CD4-positive, alpha-beta T cell treated with Interleukin-6 at 100 ng/mL for 8 hours (primary cell): ENCODE measurements at places on chromosomes 5 and 9.
A peak's percentile ranks its signal among the peaks of the same experiment; 100 is the strongest.

- no peak for DNase-seq
These were observed 30.9 kb downstream of the GRAMD2B start for GRCh38 chr5:126454081-126454480.

DNA sequence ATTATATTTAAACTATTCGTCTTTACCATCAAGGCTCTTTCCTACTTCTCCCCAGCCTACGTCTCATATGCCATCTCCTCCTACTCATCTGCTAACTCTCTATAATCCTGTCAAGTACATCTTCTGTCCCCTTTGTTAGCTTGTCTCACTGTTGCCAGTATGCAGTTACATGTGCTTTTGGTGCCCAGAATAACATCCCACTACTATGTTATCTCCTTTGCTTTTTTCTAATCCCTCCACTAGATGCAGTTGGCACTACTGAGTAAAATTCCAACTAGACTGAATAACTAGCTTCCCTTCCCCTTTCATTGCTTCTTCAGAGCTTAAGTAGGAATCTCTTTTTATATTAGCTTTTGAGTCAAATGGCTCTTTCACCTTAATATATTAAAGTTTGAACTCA is 3.0 kb upstream of the ARRDC3 start:
- DNase-seq: no peak

- no peak for DNase-seq
These were observed 65.7 kb downstream of the PCSK5 start for GRCh38 chr9:75956161-75956560.

GRCh38 chr5:136166909-136167308 is 26.1 kb downstream of the SMIM32 start:
- DNase-seq: no peak

DNA sequence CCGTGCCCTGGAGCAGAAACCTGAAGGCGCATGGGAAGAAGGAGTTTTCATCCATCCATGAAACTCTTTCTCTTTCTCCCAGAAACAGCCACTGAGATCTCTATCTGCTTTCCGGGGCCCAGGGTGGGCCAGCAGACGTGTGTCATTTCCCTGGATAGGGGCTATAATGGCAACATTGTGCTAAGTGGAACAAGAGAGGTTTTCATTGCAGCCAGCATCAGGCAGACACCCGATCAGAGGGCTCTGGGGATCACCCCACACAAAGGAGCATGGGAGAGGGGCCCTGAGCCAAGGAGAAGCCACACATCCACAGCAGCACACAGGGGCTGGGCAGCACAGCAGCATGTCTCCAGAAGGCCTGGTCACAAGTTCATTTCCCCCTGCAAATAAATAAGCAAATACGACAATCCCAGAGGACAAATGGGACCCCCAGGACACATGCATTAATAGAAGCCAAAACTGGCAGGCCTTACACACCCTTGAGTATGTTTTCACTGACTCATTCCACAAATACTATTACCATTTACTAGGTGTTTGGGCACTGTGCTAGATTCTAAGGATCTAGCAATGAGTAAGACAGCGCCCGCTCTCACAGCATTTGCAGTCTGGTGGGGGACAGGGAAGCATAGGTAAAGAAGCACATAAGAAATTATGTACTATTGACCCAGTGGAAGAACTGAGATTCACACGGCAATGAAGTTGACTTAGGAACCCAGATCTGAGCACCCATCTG is 4.3 kb upstream of the AFAP1L1 start:
- no peak for DNase-seq

- DNase-seq: no peak
These were observed 12.4 kb downstream of the FAM200C start for GRCh38 chr5:160387445-160387844.

DNA sequence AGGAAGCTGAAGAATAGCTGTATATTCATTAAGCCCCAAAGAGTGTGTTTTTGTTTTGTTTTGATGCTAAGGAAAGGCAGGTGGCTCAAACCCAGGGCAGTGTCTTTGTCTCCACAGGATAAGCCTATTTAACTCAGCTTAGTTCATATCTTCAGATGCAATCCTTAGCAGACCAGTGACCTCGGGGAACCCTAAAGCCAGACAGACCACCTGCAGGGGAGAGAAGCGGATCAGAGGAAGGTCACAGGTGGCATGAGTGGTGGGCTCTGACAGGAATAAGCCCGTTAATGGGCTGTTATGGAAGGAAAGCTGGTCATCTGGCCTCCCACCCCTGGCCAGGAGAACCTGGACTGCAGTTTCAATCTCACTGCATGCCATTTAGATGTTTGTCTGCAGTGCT is 30.8 kb downstream of the TAS2R1 start:
- DNase-seq: no peak

DNA sequence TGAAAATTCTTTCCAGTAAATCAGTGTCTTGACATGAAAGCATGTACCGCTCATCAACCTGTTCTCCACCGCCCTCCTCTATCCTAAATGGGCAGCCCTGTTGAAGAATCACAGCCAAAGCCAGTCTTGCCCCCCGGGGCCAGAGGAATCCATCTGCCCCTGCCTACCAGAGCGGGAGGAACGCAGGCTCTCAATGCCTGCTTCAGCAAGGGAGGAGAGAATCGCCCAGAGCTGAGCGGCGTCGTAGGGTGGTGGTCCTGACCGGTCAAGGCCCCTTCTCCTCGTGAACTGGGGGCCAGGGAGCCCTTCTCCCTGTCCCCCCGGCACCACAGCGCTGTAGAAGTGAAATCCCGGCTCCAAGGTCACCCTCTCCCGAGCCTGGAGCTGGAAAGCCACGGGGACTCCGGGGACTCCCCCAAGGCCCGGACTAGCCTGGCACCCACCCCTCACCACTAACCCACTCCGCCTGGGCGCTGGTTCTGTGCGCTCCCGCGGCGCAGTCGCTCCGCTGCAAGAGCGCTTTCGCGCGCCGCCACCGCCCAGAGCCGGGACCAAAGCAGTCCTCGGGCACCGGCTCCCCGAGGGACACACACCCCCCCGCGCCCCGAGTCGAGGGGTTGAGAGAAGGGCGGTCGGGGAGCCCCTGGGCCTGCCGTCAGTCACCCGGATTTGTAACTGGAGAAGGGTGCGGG is 718 bp upstream of the TMEM215 start:
- DNase-seq: no peak

GRCh38 chr5:135160036-135160675 is 126.1 kb upstream of the PITX1 start:
- no peak for DNase-seq

- DNase-seq: no peak
These were observed 496 bp downstream of the MAPK9 start for GRCh38 chr5:180291234-180291940.

GRCh38 chr5:102767862-102768261 is 12.8 kb downstream of the PAM start:
- no peak for DNase-seq

DNA sequence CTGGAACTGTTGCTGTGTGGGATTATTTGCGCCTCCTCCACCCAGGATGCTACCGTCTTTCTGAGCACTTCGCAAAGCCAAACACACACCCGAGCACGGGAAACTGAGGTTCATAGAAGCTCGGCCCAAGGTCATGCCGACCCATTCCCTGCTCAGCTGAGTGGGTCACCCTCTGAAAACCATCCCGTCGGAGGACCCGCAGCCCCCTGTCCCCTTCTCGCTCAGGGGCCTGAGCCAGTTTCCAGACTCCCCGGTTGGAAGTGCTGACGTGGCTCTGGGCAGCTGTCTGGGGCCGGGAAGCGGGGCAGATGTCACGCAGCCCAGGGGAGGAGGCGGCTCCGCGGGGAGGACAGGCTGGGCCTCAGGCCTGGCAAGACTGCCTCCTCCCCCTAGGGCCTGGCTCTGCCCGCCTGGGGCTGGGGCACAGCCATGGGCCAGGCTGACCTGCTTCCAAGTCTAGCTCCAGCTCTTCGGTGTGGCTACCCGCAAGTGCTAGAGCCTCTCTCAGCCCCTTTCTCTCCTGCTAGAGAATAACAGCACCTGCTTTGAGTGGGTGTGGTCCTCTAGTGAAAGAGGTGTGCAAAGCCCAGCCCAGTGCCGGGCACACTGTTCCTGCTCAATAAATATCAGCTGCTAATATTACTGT is 9.9 kb upstream of the CXXC5 start:
- DNase-seq: no peak

DNA sequence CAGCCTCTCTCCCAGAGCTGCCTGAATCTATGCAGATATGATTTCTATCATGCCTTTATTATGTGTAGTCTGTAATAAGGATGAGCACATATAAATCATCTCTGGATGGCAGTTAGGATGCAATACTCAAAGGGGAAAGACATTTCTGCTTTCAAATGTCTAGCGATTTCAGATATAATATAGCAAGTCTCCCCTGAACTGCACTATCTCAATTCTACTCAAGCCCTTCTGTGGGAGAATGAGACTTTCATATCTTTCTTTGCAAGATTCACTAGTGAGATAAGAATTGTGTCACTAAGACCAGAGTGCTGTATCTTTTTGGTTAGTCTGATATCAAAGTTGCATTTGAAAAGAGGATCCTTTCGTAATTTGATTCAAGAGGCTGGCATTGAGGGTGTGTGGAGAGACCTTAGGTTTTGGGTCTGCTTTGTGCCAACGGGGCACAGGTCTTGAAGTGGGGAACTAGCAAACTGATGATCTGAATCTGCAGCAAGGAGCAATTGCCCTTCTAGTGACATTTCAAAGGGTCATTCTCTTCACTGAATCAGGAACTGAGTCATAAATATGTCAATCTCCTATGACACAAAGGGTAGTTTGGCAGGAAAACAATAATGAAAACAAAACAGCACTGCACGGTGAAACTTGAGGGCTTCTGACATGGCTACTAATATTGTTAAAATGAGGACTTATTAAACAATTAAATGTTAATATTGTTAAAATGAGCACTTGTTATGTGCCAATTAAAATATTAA is 305.5 kb upstream of the CLINT1 start:
- no peak for DNase-seq

DNA sequence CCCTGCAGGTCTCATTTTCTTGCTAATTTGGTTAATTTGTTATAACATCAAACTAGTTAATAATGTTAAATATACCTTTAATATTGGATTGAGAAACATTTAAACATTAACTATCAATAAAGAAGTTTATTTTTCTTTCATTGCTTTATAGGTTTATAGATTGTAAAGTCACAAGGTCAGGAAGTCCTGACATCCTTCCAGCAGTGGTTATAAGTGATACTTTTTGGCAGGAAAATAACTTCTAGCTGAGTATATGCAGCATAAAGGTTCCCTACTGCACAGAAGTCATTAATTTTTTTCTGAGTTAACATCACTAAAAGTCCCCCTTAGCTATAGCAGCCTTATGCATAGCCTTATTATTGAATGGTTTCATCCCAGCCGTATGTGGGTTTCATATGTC is 85.5 kb downstream of the LNPEP start:
- DNase-seq: no peak

GRCh38 chr5:96942911-96943310 is 7.0 kb downstream of the LNPEP start:
- no peak for DNase-seq

- DNase-seq: no peak
These were observed 189.8 kb upstream of the MAP3K1 start for GRCh38 chr5:56625541-56625940.

GRCh38 chr5:143174714-143175398 is 228.6 kb downstream of the NR3C1 start:
- DNase-seq: no peak

- DNase-seq: no peak
These were observed 698.8 kb downstream of the CDH9 start for GRCh38 chr5:26339576-26339975.

GRCh38 chr5:52743012-52743411 is 44.7 kb upstream of the ITGA1 start:
- peak; percentile 36 for DNase-seq

- no peak for DNase-seq
These were observed 9.2 kb upstream of the OTULINL start for GRCh38 chr5:14572385-14572784.

DNA sequence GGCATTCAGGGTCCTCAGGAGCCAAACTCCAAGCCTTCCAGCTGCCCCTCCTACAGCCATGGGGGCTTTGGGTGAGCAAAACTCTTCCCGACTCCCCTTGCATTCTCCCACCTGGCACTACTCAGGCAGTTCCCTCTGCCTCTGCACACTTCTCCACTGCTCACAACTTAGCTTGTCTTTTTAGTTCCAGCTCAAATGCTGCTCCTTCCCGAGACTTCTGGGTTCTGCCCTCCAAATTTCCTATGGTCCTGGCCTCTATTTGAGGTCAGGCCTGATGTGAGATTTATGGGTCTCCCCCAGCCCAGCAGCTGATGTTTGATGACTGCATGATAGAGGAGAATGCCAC is 5.7 kb upstream of the SLC25A48 start:
- no peak for DNase-seq

DNA sequence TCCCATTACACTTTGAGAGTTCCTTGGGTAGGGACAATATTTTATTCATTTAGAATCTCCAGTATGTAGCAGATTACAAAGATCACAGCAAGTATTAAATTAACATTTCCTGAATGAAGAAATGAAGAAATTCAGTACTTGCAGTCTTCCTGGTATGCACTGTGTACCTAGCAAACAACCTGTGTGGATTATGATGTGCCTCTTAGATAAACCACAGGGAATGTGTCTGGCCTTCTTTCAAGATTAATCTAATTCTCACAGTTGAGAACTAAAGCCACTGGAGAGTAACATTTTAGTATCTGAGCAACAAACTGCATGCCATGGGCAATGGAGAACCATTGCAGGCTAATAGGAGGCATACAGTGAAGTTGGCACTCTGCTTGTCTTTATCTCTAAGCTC is 199.4 kb downstream of the AP3B1 start:
- DNase-seq: no peak

DNA sequence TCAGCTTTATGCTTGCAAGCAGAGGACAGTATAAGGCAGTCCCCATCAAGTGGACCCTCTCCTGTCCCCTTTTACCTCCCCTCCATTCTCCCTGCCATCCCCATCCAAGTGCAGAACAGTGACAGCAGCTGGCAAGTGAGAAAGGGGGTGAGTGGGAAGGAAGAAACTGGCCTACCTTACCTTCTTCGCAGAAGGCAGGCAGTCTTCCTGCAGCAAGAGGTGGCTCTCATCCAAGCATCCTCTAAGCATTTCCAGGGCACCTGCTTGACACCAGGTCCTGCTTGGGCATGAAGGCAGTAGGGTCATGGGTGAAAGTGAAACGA is 77.3 kb upstream of the SH3PXD2B start:
- DNase-seq: no peak

DNA sequence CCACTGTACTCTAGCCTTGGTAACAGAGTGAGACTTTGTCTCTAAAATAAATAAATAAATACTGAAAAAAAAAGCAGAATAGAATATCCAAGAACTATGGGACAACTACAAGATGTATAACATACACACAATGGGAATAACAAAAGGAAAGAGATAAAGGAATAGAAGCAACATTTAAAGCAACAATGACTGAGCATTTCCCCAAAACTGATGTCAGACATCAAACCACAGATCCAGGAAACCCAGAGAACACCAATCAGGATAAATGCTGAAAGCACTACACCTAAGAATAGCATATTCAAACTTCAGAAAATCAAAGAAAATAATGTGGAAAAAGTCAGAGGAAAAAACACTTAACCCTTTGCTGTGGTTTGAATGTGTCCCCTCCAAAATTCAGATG is 436.4 kb downstream of the ACTL7B start:
- DNase-seq: no peak

- no peak for DNase-seq
These were observed 40.4 kb upstream of the FGF1 start for GRCh38 chr5:142726188-142726731.

- DNase-seq: no peak
These were observed 134.3 kb downstream of the MEF2C start for GRCh38 chr5:88748666-88749065.
